ENCODE measurements at places on chromosomes 16 and 17. TPM values are rescaled to one million over a fixed set of nuclear protein-coding genes. Genes with fewer than 3 reads are reported as not detected.

CLUH gene
- 104 TPM for total RNA-seq

DNA sequence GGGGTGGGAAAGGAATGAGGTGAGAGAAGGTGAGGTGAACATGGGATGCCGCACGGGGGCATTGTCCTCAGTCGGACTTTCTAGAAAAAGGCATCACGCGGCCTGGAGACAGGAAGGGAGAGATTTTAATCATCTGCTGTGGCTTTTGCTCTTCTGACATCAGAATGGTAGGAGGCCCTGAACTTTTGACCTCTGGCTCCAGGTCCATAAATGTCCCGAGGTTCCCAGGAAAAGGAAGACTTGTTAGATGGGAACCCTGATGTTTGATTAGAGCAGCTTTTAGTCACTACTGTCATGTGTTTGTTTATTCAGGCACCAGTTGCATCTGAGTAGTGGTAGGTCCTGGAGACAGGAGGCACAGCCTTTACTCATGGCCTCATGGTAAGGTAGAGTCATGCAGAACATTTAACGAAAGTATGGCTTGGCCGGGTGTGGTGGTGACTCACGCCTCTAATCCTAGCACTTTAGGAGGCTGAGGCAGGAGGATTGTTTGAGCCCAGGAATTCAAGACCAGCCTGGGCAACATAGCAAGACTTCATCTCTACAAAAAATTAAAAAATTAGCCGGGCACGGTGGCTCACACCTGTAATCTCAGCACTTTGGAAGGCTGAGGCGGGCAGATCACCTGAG is 203.1 kb downstream of the MSI2 start:
- no peaks in the 10 kb centered on the region for H3K27me3 ChIP-seq
- no peak for DNase-seq
- peaks cover 37% of the 10 kb centered on the region for H3K4me1 ChIP-seq
- no peak overlapping the region for H3K4me3 ChIP-seq

DNA sequence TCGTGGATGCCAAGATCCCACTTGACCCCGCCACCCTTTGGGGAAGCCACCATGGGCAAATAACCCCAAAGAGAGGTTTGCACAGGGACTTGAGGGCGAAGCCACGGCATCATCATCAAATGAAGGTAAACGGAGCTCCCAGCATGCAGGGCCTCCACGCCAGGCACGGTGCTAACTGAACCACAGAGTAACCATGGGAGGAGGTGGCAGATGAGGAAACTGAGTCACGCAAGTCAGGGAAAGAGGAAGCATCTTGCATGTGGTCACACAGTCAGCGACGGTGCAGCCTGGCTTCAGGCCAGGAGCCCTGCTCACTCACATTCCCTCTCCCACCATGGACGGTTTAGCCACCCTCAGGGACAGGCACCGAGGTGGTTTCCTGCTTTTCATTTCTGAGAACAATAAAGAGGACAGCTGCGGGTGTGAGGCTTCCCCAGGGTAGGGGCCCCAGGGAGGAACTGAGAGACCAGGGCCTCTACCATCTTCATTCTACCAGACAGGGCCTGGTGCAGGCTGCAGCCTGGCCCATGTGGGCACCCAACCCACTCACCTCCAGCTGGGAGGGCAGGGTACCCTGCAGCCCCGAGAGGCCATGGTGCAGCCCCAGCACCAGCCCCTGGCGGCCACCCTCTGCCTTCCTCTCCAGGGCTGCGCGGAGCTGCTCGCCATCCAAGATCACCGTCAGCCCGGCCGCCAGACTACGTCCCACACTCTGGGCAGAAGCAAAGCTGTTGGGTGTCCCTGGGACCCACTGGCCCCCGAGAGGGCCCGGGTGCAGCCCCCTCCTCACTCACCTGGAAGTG is 78.3 kb downstream of the RMI2 start:
- H3K4me1 ChIP-seq: no peaks in the 10 kb centered on the region
- H3K27ac ChIP-seq: no peak overlapping the region
- H3K36me3 ChIP-seq: no peaks in the 10 kb centered on the region
- no peak for DNase-seq
- no peaks in the 10 kb centered on the region for H3K27me3 ChIP-seq
- H3K4me3 ChIP-seq: no peak overlapping the region

DNA sequence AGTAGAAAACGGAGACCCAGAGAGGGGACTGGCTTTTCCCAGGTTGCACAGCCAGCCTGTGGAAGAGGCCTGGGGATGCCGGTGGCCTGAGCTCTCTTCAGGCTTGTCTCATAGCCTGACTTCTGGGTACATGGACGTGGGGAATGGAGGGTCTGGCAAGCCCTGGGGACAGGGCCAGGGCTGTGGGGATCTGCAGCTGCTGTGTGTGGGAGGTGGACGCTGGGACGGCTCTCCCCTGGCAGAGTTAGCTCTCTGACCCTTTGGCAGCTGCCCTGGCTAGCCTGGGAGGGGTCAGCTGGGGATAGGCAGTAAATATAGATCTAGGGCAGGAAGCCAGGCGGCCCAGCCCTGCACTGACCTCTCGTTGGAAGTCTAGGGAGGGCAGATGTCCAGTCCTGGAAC is 20.5 kb downstream of the SLC4A1 start:
- no peak overlapping the region for H3K4me3 ChIP-seq
- H3K4me1 ChIP-seq: peaks cover 31% of the 10 kb centered on the region
- peak; percentile 73 for DNase-seq
- H3K36me3 ChIP-seq: no peaks in the 10 kb centered on the region

- no peaks in the 10 kb centered on the region for H3K27me3 ChIP-seq
- H3K36me3 ChIP-seq: peaks cover 6% of the 10 kb centered on the region
- H3K4me3 ChIP-seq: no peak overlapping the region
- no peak overlapping the region for H3K27ac ChIP-seq
- H3K4me1 ChIP-seq: peaks cover 40% of the 10 kb centered on the region
Observed at GRCh38 chr17:78355045-78355641, 4.7 kb downstream of the SOCS3 start.

DNA sequence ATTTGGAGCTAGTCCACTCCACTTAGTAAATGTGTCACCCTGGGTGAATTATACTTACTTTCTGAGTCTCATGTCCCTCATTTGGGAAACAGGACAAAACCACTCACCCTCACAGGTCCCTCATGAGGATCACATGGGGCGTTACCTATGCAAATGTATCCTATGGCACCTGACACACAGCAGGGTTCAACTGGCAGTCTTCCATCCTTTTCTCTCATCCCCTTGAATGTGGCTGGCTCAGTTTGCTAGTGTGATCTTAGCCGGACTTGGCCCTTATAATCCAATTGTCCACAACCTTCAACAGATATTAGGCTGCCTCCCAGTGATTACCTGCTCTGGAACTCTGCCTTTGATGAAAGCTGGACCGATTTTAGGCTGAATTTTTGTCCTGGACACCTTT is 308.8 kb downstream of the MAP2K6 start:
- H3K27ac ChIP-seq: no peak overlapping the region
- H3K27me3 ChIP-seq: no peaks in the 10 kb centered on the region
- H3K4me3 ChIP-seq: no peak overlapping the region
- DNase-seq: no peak
- H3K36me3 ChIP-seq: no peaks in the 10 kb centered on the region

KRT33B gene
- total RNA-seq: not detected

GRCh38 chr17:10251212-10251948 is 53.0 kb upstream of the GAS7 start:
- no peak overlapping the region for H3K27ac ChIP-seq
- no peak for DNase-seq
- no peaks in the 10 kb centered on the region for H3K27me3 ChIP-seq
- no peaks in the 10 kb centered on the region for H3K36me3 ChIP-seq

DNA sequence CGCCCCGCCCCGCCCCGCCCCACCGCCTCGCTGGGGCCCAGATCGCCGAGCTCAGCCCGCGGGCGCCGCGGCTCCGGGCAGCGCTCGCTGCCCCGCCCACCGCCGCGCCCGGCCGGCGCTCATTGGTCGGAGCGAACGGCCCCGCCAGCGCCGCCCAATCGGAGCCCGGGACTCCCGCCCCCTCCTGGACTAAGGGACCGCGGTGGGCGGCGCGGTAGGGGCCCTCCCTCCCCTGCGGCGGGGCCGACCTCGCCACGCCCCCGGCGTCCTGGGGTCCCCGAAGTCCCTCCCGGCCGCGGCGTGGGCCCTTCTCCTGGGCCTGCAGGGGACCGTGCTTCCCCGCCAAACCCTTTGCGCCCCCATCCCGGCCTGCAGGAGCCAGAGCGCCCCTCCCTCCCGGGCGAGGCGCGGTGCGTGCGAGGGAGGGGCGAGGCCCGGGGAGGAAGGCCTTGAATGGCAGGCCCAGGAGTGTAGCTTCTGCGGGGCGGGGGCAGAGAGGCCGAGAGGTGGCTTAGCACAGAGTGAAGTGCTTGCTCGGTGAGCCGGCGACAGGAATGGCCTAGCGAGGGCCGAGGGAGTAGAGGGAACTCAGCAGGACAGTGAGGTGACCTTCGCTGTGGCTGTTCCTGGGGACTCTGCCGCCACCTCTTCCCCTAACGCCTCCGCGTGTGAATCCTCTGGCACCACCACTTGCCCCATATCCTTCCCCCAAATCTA is at the start of gene CAMKK1:
TSS of gene CAMKK1 (minus strand) at position 51 of the 717 bp plus-strand sequence. CDS start 7,366 bp downstream, outside the sequence.
- peak within 1 kb of the TSS; percentile 92 for H3K27ac ChIP-seq
- H3K4me1 ChIP-seq: peaks cover 67% of the 10 kb centered on the region
- H3K36me3 ChIP-seq: no peaks in the 10 kb centered on the region
- peak; percentile 93 for DNase-seq
- no peaks in the 10 kb centered on the region for H3K27me3 ChIP-seq

GRCh38 chr17:28841901-28842281 is 699 bp downstream of the FAM222B start:
- DNase-seq: no peak
- H3K36me3 ChIP-seq: no peaks in the 10 kb centered on the region
- peak overlapping the region; percentile 80 for H3K27ac ChIP-seq
- peak overlapping the region; percentile 76 for H3K4me3 ChIP-seq
- no peaks in the 10 kb centered on the region for H3K27me3 ChIP-seq
- peaks cover 18% of the 10 kb centered on the region for H3K4me1 ChIP-seq

CNGB1 gene
- total RNA-seq: not detected

STH gene
- not detected for total RNA-seq

- H3K27me3 ChIP-seq: no peaks in the 10 kb centered on the region
- peak overlapping the region; percentile 95 for H3K4me3 ChIP-seq
Observed at GRCh38 chr17:81396278-81396721, 1.0 kb downstream of the BAHCC1 start.
